ENCODE measurements at places on chromosomes 7 and 10.
A peak's percentile ranks its signal among the peaks of the same experiment; 100 is the strongest.

DNA sequence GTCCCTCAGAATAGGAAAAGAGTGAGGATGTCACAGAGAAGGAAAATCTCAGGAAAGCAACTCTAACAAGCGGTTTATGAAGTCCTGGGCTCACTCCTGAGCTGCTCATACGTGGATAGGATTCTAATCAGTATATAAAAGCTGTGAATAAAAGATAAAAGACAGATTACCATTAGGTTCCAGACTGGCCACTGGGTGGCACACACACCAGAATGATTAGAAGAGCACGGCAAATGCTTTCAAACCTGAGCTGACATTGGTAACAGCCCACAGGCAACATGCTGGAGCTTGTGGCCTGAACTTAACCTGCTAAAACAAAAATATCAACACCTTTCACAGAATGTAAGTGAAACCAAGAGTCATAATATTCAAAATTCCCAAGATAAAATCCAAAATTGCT lies 370.8 kb downstream of the GRID1 start:
- DNase-seq: no peak

DNA sequence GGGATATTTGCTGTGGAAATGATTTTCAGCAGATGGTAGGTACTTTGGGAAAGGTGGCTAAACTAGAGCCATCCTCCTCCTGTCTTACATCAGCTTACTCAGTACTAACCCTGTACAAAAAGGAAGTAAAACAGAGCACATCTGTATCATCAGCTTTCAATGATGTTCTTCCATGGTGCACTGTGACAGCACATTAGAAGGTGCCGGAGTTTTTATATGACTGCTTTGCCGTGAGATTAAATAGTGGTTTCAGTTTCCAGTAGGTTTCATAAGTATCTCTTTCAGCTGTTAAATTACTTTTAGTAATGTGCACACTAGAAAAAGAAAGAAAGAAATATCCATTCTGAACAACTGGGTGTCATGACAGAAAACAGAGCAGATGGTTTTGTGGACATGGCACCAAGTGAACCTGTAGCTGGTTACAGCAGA lies 86.5 kb downstream of the ARID5B start:
- no peak for DNase-seq

DNA sequence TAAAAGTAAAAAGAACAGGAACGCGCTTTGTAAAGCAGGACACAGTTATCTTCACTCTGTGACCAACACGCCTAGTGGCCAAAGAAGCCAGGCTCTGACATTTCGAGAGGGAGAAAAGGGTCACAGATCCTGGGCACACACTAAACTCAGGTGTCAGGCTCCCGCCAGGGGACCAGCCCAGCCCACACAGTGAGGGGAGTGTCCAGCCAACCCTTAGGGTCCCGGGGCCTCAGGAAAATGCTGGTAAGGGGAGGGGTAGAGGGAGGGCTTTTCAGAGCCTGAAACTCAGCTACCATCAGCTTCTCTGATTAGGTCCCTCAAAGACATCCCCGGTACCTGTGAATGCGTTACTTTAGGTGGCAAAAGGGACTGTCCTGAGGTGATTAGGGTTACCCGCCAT lies 16.6 kb downstream of the ANXA11 start:
- no peak for DNase-seq

DNA sequence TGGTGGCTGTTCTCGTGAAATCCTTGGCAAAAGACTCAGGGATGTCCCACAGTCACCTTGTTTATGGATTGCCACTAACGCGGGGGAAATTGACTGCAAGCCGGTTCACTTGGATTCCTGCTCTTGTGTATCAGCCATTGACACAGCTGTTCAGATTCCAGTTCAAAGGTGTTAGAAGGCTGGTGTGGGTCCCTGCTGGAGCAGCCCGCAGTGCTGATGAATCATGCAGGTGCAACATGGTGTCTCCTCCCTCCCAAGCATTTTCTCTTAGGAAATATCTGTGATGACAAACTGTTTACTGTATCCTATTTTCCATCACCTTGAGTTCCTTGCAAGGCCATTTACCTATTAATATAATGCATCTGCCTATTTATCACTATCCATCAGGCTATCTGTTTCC lies 170.1 kb downstream of the GATA3 start:
- no peak for DNase-seq

DNA sequence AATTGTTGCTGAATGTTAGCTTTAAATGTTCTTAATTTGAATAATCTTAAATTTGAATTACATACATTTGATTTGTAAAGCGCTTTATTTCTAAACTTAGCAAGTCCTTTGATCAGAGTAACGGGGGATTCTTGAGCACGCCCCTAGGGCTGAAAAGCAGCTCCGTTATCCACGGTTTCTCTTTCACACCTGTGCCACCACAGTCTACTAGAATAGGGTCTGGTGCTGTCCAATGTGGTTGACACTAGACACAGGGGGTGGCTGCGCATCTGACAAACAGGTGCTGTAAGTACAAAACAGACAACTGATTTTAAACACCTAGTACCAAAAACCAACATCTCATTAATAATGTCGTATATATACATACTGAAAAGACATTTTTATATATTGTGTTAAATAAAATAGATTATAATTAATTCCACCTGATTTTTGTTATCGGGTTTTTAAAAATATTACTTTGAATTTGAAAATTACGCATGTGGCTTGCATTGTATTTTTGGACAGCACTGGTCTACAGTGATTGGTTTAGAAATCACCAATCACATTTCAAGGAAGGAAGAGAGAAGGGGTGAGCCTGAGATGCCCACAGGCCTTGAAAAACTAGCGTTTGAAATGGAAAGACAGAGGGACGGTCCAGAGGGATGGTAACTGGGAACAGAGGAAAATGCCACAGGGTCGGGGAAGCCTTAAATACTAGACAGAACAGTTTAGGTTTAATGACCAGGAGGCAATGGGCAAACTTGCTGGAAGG lies 7.3 kb downstream of the SEPHS1 start:
- DNase-seq: no peak

DNA sequence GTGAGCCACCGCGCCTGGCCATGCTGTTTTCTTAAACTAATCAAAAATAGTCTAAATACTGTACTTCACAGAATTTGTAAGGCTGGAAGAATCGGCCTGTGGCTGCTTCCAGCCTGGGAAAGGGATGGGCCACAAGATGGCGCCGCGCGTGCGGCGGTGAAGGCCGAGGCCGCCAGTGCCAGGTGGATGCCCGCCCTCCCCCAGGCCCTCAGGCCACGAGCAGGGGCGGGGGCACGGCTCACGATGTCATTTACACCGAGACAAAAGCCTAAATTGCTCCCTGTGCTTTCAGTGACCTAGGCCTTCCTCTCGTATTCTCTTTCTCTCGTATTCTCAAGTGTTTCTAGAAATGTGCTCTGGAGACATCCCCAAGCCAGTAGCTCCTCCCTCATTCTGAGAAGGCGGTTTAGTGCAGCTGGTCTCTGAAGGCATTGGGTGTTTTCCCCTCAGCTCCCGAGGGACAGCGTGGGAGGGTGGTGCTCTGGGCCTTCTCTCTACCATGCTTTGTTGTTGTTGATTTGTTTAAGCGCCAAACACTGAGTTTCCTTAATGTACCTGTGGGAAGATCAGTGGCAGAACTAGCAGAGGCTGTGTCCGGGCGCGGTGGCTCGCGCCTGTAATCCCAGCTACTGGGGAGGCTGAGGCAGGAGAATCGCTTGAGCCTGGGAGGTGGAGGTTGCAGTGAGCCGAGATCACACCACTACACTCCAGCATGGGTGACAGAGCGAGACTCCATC lies 68.4 kb downstream of the CDC123 start:
- peak; percentile 70 for DNase-seq

DNA sequence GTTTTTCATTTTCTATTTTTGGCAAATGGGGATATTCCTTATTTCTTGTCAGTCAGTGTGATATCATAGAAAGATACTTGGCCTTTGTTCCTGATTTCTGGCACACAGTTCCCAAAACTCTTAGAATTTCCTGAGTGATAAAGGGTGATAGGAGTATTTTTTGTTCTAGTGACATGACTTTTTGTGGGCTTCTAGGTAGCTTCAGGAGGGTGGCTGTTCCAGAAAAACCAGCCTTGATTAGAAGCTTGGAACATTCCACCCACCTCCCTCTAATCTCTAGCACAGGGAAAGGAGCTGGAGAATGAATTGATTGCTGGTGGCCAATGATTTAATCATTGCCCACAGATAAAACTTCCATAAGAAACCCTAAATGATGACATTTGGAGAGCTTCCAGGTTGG lies 17.2 kb upstream of the BPGM start:
- no peak for DNase-seq

GRCh38 chr10:132862485-132863420 lies 76.8 kb upstream of the NKX6-2 start:
- no peak for DNase-seq

DNA sequence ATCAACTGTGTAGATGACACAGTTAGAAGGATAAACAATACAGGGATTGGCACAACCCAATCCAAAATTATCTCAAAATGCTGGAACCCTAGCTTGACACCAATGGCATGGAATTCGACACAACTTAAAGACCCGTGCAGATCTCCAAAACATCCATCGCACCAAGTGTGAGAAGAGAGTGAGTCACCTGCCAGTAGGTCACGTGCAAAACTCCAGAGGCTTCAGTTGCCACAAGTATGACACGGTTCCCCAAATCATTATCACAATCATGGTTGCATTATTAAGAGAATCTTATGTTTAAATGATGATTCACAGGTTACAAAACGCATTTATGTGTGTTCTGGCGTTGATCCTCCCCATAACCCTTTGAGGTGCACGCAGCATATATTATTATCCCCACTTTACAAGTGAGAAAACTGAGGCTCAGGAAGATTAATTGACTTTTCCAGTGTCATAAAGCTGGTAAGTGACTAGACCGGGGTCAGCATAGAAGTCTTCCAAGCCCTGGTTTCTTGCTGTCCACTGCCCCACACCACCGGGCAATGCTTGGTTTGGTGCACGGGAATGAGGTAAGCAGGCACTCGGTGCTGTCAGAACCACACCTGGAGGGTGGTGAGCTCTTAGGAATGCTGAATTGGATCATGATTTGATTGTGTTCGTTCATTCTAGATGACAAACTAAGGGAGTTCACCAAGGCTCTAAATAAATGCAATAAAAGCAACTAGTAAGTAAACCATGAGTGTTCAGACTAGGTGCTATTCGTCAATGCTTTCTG lies 23.6 kb upstream of the STK17A start:
- DNase-seq: no peak

DNA sequence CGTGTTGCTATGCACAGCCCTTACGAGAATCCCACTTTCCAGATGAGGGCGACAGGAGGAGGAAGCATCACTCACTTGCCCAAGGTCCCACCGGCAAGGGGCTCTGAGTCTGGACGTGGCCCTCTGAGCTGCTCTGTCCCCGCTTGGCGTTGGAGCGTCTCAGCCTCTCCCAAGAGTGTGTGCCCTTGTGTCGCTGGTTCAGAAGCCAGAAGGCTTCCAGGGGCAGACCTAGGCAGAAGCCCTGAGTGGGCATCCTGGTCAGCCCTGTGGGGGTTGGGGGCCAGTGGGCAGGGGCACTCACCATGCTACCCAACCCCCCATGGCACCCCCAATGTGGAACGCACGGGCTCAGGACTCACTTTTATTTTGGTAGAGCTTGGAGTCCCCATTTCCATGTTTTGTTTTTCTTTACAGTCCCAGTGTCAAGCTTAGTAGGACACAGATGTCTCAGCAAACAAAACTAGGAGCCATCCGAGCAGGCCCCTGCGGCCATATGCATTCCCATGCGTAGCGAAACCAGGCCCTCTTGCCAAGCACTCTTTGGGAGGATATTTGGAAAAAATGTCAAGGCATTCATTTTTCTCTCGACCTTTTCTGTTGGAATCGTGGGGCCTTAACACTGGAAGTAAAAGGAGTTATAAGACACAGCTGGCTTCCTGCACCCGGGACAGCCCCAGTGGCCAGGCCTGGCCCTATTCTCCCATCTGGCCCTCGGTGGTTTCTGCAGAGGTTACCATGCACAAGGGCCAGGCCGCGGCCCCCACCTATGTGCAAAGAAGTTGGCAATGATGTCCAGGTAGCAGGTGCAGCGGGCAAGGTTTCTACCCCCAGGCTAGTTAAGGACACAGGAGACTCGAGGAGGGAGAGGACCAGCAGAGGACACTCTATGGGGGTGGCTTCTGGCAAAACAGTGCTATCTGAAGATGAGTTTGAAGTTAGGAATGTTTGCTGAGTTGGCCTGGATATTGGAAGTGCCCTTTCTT lies 97.0 kb downstream of the LHPP start:
- DNase-seq: no peak

GRCh38 chr10:43867667-43868565 lies 219.2 kb upstream of the ZNF32 start:
- DNase-seq: no peak

- DNase-seq: peak; percentile 7
These were observed 14.0 kb upstream of the RALA start for GRCh38 chr7:39609113-39609934.
